Stimulated activated naive B cell treated with anti-CD40 and anti-IgM and Interleukin-4, amounts not matched to agents 10 μg/mL and 1 μg/mL and 100 μg/mL, for 72 hours (primary cell): ENCODE measurements at places on chromosomes 2 and 18.
A peak's percentile ranks its signal among the peaks of the same experiment; 100 is the strongest.

DNA sequence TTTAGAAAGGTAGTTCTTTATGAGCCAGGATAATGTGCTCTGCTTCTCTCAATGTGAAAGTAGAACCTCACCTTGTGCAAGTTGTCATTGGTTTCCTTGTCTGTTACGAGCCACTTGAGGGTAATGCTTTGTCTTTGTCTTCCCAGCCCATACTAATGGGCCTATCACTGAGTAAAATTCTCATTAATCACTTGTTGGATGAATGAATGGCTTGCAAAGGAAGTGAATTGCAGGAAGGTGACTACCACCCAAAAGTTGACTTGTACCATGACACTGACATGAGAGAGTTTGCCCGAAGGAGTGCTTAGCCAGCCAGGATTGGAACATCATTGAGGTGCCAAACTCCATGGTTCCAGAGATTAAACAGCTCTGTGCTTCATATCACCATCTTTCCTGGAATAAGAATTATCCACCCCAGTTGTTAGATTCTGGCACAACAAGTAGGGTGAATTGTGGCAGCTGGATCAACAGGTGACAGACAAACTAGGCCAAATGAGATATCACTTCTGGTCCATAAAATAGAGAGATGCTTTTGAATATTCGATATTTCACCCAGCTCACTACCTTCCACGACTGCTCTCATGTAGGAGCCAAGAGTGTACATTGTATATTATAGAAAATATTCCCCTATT lies 20.5 kb upstream of the CD28 start:
- DNase-seq: no peak
- H3K27ac ChIP-seq: no peak overlapping the region
- H3K27me3 ChIP-seq: peaks cover 62% of the 10 kb centered on the region
- no peaks in the 10 kb centered on the region for H3K36me3 ChIP-seq
- H3K4me1 ChIP-seq: peaks cover 16% of the 10 kb centered on the region

DNA sequence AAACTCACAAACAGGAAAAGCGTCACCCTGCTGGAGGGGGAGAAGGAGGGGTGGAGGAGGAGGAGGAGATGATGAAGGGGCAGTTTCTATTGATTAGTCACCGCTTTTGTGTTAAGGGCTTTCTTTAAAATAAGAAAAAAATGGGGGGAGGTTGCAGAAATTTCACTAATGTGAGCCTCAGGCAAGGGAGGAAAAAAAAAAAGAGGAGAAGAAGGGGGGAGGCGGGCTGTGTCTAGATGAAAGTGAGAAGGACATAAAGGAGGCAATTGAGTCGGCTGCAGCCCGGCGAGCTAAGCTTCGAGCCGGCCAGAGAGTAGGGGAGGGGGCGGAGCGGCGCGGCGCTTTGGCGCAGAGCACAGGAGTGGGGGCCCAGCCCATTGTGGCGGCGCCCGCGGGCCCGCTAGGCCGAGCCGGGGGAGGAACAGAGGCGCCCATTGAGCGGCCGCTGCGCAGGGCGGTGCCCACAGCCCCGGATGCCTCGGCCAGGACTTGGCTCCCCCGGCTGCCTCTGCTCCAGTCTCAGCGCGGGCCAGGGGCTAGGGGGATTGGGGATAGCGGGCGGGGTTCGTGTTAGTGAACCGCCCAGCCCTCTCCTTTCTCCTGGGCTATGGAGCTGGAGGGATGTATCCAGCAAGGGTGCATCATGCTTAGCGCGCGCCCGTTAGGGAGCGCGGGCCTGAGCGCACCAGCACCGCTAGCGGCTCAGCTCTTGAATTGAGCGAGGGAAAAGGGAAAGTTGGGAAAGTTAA lies 7.9 kb downstream of the PAX3 start:
- no peak overlapping the region for H3K4me3 ChIP-seq
- DNase-seq: no peak
- H3K27me3 ChIP-seq: peaks cover 69% of the 10 kb centered on the region
- peaks cover 17% of the 10 kb centered on the region for H3K4me1 ChIP-seq

DNA sequence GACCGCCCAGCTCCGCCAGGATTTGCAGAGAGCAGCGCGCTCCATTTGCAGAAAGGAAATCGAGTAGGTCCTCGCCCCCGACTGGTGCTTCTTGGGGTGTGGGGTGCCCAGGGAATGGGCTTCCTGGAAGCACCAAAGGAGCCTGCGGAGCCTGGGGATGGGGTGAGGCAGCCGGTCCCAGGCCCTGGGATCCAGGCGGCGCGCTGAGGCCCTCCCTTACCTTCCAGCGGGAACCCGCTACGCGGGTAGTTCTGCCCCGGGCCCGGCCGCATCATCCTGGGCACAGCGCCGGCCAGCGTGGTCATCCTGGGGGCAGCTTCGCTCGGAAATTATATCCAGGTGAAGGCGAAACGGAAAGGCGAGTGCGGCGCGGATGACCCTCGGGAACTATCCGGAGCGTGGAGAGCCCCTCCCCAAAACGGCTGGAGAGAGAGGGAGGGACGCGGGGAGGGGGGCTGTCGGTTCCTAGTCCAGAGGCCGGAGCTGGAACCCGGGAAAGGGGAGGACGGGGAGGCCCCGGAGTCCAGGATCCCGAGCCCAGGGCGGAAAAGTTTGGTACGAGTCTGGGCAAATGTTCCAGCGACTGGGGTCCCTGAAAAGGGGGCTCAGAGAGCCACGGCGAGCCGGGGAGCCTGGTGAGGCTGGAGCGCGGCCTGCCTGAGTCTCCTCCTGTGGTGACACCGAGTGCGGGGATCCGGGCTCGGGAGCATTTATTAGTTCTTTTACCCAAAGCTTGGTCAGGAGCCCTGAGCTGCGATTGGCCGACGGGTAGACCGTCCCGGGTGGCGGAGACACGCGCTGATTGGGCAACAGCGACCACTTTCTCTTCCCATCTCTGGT lies at the start of gene PAX3:
Gene PAX3, minus strand, starts transcription at position 688 of the 840 bp plus-strand sequence. Its CDS starts 383 bp downstream, at position 305.
- H3K36me3 ChIP-seq: peaks cover 13% of the 10 kb centered on the region
- H3K27ac ChIP-seq: peak within 1 kb of the TSS; percentile 88
- DNase-seq: no peak
- peaks cover 84% of the 10 kb centered on the region for H3K27me3 ChIP-seq

DNA sequence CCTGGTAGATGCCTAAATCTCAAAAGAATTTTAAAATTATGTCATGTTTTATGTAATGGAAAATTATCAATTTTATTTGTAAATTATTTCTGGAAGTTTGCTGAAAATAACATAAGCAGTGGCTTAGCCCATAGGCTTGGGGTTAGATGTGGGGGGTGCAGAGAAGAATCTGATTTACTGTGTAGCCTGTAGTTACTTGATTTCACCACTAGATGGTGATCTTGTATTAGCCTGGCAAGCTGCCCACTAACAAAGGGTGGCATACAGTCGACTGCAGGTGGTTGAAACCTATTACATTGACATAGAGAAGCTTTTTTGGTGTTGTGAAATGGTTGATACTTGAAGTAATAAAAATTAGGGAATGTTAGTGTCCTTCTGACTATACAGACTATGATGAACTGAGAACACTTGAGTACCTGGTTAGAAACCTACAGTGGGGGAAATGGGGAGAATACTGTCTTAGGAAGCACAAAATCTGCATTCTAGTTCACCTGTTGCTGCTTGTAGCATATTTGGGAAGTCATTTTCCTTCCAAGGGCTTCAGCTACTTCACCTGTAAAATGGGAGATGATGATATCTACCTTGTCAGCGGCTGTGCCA lies 191.0 kb upstream of the LHCGR start:
- no peak overlapping the region for H3K27ac ChIP-seq
- no peaks in the 10 kb centered on the region for H3K36me3 ChIP-seq
- DNase-seq: peak; percentile 6

GRCh38 chr2:184413671-184414229 lies 184.6 kb upstream of the ZNF804A start:
- DNase-seq: no peak
- H3K27ac ChIP-seq: no peak overlapping the region
- no peak overlapping the region for H3K4me3 ChIP-seq

GRCh38 chr2:19033240-19033639 lies 325.2 kb downstream of the OSR1 start:
- DNase-seq: no peak
- no peak overlapping the region for H3K4me3 ChIP-seq
- no peaks in the 10 kb centered on the region for H3K36me3 ChIP-seq
- no peaks in the 10 kb centered on the region for H3K27me3 ChIP-seq
- no peaks in the 10 kb centered on the region for H3K4me1 ChIP-seq

DNA sequence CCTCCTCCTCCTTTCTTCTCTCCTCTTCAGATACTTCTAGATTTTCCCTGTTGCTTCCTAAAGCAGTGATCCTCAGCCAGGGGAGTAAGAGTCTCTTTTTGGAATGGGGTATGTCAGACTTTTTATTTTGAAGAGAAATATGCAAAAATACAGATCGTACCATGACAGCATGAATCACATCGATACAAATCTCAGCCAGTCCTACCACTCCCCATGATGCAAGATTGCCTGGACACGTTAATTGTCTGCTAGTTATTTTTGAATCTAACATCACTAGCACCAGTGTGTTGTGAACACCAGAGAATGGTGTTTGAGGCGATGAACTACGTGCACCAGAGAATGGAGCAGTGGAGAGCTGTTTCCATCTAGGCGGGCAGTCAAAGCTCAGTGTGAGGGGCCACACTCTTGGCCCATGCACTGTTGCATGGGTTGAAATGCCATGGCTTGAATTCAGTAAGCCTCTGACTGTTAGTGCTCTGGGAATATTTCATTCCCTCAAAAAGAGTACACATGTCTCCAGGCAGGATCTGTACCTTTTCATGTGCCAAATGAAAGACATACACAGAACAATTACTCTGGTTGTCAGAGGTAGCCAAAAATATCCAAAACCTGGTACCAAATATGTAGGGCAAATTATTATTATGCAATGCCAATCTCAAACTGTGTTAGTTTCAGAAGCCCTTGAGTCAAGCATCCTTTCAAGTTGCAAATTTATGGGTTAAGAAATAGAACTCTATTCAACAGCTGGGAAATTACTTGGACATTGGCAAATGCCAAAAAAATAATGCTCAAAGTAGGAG lies 46.3 kb upstream of the RALBP1 start:
- peaks cover 5% of the 10 kb centered on the region for H3K36me3 ChIP-seq
- H3K27me3 ChIP-seq: no peaks in the 10 kb centered on the region
- H3K4me1 ChIP-seq: peaks cover 6% of the 10 kb centered on the region

DNA sequence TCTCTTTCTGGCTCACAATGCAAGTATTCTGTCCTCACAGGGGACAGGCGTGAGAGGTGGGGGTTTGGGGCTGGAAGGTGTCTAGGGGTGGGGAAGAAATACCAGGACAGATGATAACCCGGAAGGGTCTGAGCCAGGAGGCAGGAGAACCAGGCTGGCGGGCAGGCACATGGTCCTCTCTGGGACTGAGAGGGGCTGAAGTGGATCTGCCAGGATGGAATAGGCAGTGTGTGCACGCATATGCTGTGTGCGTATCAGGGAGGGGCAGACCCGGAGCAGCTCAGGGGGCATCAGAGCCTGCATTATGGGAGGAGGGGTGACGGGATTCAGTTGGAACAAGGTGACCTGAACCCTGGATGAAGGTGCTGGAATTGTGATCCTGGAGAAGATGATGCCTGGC lies 157.3 kb downstream of the DYSF start:
- no peaks in the 10 kb centered on the region for H3K4me1 ChIP-seq
- no peak overlapping the region for H3K4me3 ChIP-seq
- no peak overlapping the region for H3K27ac ChIP-seq
- no peak for DNase-seq
- H3K36me3 ChIP-seq: no peaks in the 10 kb centered on the region
- peaks cover 18% of the 10 kb centered on the region for H3K27me3 ChIP-seq

- no peaks in the 10 kb centered on the region for H3K27me3 ChIP-seq
- H3K4me3 ChIP-seq: no peak overlapping the region
- no peak for DNase-seq
- H3K27ac ChIP-seq: no peak overlapping the region
Observed at GRCh38 chr18:12516049-12516630, 108.4 kb downstream of the PRELID3A start.

DNA sequence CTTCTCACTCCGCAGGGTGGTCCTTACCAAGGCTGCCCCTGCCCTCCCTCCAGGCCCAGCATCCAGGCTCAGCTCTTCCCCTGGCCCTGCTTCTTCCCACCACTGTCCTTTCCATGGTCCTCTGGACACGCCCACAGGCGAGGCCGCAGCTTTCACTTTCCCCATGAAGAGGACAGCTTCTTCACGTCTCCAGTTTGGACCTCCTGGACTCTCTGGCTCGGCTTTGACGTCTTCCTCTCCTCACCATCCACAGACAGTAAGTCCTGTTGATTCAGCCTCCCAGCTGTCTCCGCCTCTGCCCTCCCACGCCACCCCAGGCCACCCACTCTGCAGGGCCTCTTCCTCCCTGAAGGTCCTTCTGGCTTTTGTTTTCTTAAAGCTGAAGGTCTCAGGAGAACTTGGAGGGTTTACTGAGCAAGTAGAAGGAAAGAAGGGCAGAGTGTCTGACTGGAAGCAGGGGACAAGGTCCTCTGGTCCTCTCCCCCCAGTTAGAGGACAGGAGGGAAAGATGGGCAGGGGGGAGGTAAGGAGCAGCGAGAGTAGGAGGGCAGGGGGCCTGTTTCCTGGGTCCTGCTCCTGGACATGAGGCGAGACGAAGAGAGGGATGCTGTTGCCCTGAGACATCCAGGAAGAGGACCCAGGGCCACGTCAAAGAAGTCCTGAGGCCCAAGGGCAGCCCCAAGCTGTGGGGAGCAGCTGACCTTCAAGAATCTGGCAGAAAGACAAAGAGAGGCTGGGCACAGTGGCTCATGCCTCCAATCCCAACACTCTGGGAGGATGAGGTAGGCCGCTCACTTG lies 24.7 kb upstream of the NMUR1 start:
- H3K4me1 ChIP-seq: peaks cover 20% of the 10 kb centered on the region
- peak overlapping the region; percentile 70 for H3K4me3 ChIP-seq
- DNase-seq: no peak
- H3K27ac ChIP-seq: peak overlapping the region; percentile 81
- no peaks in the 10 kb centered on the region for H3K27me3 ChIP-seq

DNA sequence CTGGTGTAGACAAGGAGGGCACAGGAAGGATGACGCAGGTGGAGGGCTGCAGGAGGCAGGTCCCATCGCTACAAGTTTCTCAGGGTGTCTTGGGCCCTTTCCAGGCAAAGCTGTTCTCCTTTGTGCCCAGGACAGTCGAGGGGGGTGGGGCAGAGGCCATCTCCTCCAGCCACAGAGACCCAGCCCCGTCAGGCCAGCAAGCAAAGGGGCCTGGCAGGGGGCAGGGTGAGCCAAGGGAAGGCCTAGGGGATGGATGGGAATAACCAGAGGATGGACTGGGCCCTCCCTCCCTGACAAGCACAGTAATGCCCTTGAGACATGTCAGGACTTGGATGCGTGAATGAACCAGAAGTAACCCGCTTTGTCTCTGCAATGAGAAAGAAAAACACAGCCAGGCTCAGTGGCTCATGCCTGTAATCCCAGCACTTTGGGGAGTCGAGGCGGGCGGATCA lies 6.3 kb downstream of the TCF23 start:
- peaks cover 14% of the 10 kb centered on the region for H3K27me3 ChIP-seq
- H3K4me3 ChIP-seq: no peak overlapping the region
- no peak for DNase-seq
- H3K27ac ChIP-seq: no peak overlapping the region
